Breast epithelium (tissue), 4 donors: ENCODE measurements at places on chromosomes 2 and 18. TPM values are rescaled to one million over a fixed set of nuclear protein-coding genes. Genes with fewer than 3 reads are reported as not detected.

- H3K4me1 ChIP-seq = no peaks in the 10 kb centered on the region
- no peak overlapping the region for H3K4me3 ChIP-seq
- no peaks in the 10 kb centered on the region for H3K27me3 ChIP-seq
- DNase-seq = no peak
- H3K27ac ChIP-seq = no peak overlapping the region
These were observed 178.8 kb downstream of the RPRM start for GRCh38 chr2:153299809-153300208.

DNA sequence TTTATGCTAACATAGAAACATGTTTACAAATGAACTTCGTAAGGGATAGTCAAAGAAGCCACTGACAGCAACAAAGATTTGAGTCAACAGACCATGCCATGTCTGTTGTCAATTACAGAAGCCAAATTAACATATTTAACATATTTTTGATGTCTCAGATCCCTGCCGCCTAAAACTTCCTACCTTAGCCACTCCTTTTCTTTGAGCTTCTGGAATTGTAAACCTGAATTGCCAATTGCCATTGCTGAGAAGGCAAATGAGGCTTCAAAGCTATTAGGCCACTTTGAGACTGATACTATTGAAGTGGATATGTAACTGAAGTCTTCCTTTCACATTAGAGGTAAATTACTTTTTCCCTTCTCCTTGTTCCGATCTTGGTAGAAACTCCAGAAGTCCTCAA, 66.0 kb upstream of the DSEL start:
- no peak for DNase-seq
- H3K4me1 ChIP-seq = no peaks in the 10 kb centered on the region
- no peak overlapping the region for H3K27ac ChIP-seq
- H3K4me3 ChIP-seq = no peak overlapping the region
- no peaks in the 10 kb centered on the region for H3K36me3 ChIP-seq
- no peaks in the 10 kb centered on the region for H3K27me3 ChIP-seq

DNA sequence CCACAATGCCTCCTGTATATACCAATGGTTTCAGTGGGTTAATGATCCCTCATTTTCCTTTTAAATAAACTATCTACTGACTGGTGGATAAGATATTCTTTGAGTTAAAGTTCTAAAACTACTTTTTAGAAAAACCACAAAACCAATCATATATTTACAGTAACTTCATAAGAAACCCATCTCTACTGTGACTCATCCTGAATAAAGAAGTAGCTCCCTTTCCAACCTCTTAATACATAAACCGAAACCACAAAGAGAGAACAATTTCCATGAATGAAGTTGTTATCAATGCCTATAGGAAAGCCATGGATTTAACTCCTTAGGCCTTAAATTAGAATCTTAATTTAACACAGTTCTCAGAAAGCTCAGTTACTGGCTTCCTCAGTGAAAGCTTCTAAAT, 227.0 kb upstream of the SMAD7 start:
- DNase-seq = no peak
- H3K4me1 ChIP-seq = no peaks in the 10 kb centered on the region
- no peaks in the 10 kb centered on the region for H3K36me3 ChIP-seq
- H3K27ac ChIP-seq = no peak overlapping the region
- no peak overlapping the region for H3K4me3 ChIP-seq

DNA sequence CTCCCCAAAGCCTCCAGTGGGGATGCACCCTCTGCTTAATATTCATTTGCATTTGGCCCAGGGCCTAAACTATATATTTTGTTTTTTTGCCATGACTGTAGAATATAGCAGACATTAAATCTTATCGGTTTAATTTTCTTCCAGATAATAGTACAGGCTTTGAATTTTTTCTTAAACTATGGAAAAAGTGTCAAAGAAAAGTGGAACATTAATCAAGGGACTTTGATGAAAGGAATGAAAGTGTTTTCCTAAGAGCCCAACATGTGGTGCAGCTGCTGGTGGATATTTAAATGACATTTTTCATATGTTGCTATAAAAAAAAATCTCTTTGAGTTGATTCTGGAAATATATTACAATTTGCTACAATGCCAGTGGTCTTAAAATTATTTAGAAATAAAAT, 346.8 kb downstream of the CYP26B1 start:
- no peaks in the 10 kb centered on the region for H3K27me3 ChIP-seq
- no peak for DNase-seq
- no peak overlapping the region for H3K4me3 ChIP-seq
- no peak overlapping the region for H3K27ac ChIP-seq
- no peaks in the 10 kb centered on the region for H3K36me3 ChIP-seq
- H3K4me1 ChIP-seq = no peaks in the 10 kb centered on the region

- no peak overlapping the region for H3K4me3 ChIP-seq
- H3K27ac ChIP-seq = no peak overlapping the region
- no peaks in the 10 kb centered on the region for H3K27me3 ChIP-seq
These were observed 7.7 kb downstream of the HOXD3 start for GRCh38 chr2:176164611-176165369.

DNA sequence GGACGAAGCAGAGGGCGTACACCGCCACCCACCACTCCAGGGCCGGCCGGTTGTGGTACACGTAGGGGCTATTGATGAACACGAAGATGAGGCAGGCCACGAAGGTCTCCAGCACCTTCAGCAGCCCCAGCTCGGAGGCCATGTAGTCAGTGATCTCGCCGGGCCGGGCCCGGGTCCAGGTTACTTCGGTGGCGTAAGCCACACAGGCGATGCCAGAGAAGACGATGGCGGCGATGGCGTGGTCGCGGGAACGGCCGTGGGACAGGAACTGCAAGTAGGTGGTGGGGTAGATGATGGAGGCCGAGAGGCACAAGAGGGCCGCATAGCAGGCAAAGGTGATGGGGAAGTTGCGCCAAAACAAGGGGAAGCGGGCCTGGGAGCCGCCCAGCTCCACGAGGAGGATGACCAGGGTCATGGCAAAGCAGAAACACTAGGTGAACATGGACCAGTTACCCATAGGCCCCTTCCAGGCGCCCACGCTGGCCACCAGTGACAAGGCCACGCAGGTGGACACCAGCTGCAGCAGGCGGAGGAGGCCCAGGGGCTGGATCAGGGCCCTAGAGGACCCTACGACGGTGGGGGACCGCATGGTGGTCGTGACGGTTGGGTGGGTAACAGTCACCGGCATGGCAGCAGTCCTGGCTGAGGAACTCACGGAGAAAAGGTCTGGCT, 128.4 kb upstream of the FAM98A start:
- no peaks in the 10 kb centered on the region for H3K27me3 ChIP-seq
- H3K27ac ChIP-seq = no peak overlapping the region
- no peaks in the 10 kb centered on the region for H3K36me3 ChIP-seq
- DNase-seq = no peak
- H3K4me3 ChIP-seq = no peak overlapping the region

- no peaks in the 10 kb centered on the region for H3K4me1 ChIP-seq
- H3K27ac ChIP-seq = peak within 1 kb of the TSS; percentile 59
- DNase-seq = no peak
- H3K27me3 ChIP-seq = no peaks in the 10 kb centered on the region
- H3K4me3 ChIP-seq = peak within 1 kb of the TSS; percentile 45
- H3K36me3 ChIP-seq = no peaks in the 10 kb centered on the region
These were observed at the start of gene CAVIN2 for GRCh38 chr2:191846515-191847476. TSS of gene CAVIN2 (minus strand) at chr2:191847088. CDS start at chr2:191846925, 163 bp downstream.

GRCh38 chr18:49193897-49194296, 243.1 kb upstream of the SMAD7 start:
- no peak for DNase-seq
- H3K27ac ChIP-seq = no peak overlapping the region
- no peaks in the 10 kb centered on the region for H3K4me1 ChIP-seq
- H3K4me3 ChIP-seq = no peak overlapping the region
- H3K27me3 ChIP-seq = no peaks in the 10 kb centered on the region

DNA sequence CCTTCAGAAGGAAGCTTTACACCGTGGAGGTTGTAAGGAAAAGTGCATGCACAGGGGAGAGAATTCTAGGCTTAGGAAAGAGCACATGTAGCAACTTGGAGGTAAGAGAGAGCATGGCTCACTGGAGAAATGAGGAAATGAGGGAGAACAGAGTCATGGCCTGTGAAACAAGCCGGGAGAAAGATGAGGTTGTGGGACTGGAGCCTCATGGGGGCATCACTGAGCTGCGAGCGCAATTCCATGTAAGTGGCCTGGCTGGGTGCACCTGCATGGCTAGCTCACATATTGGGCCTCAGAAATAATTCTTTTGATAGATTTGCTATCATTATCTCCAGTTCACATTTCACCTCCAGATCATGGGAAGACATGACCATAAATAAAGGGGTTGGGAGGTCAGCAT, 785.5 kb upstream of the RAB6C start:
- H3K27ac ChIP-seq = no peak overlapping the region
- no peaks in the 10 kb centered on the region for H3K27me3 ChIP-seq
- no peaks in the 10 kb centered on the region for H3K4me1 ChIP-seq
- no peak for DNase-seq
- H3K4me3 ChIP-seq = no peak overlapping the region

DNA sequence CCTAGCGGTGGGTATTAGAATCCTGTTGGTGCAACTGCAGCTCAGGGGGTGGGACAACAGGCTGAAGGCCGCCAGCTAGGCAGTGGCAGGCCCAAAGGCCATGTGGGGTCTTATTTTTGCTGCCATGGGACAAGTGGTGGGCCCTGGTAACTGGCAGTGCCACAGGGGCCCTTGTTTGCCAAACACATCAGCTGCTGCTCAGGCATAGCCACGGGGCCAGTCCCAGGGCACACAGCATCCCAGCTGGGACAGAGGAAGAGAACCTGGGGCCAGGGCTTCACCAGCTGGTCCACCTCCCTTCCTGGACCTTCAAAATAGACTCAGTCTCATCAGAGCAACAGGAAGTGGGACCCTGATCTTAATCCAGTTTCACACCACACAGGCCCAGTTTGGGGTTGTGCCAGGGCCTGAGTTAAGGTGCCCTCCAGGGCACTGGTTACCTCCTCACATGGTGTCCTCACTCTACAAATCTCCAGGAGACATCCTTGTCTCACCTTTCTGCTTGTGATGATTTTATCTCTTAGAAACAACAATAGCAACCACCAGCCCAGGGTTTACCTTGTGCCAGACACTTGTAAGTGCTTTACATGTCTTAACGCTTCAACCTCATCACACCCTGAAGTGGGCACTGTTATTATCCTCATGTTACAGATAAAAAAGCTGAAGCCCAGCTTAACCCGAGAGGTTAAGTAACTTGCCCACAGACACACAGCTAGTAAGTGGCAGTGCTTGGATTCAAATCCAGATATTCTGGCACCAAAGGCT, 98.5 kb downstream of the GYPC start:
- H3K36me3 ChIP-seq = no peaks in the 10 kb centered on the region
- no peak for DNase-seq
- H3K27ac ChIP-seq = no peak overlapping the region
- H3K27me3 ChIP-seq = no peaks in the 10 kb centered on the region
- no peak overlapping the region for H3K4me3 ChIP-seq

- H3K36me3 ChIP-seq = no peaks in the 10 kb centered on the region
- H3K4me3 ChIP-seq = no peak overlapping the region
- no peak for DNase-seq
- no peaks in the 10 kb centered on the region for H3K4me1 ChIP-seq
These were observed 34.9 kb downstream of the RAB10 start for GRCh38 chr2:26068602-26069298.

- H3K27ac ChIP-seq = no peak overlapping the region
- DNase-seq = no peak
- H3K4me1 ChIP-seq = no peaks in the 10 kb centered on the region
- H3K4me3 ChIP-seq = no peak overlapping the region
- H3K27me3 ChIP-seq = no peaks in the 10 kb centered on the region
- no peaks in the 10 kb centered on the region for H3K36me3 ChIP-seq
These were observed 14.6 kb downstream of the ENOSF1 start for GRCh38 chr18:697800-698199.

- no peak for DNase-seq
- peak overlapping the region; percentile 13 for H3K27ac ChIP-seq
- H3K4me3 ChIP-seq = no peak overlapping the region
- no peaks in the 10 kb centered on the region for H3K27me3 ChIP-seq
- no peaks in the 10 kb centered on the region for H3K36me3 ChIP-seq
These were observed 50.5 kb downstream of the ZNF532 start for GRCh38 chr18:58915006-58915799.

DNA sequence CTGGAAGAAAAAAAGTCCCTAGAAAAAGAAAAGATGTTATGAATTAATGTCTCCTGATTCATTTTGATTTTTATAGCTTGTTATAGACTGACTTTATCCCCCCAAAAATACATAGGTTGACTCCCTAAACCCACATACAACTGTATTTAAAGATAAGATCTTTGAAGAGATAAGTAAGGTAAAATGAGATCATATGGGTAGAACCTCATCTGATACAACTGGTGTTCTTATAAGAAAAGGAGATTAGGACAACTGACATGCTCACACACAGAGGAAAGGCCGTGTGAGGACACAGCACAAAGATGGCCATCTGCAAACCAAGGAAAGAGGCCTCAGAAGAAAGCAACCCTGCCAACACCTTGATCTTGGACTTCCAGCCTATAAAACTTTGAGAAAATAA, 117.5 kb downstream of the CD226 start:
- H3K36me3 ChIP-seq = no peaks in the 10 kb centered on the region
- no peak overlapping the region for H3K4me3 ChIP-seq
- H3K4me1 ChIP-seq = no peaks in the 10 kb centered on the region
- no peak overlapping the region for H3K27ac ChIP-seq
- DNase-seq = no peak

DNA sequence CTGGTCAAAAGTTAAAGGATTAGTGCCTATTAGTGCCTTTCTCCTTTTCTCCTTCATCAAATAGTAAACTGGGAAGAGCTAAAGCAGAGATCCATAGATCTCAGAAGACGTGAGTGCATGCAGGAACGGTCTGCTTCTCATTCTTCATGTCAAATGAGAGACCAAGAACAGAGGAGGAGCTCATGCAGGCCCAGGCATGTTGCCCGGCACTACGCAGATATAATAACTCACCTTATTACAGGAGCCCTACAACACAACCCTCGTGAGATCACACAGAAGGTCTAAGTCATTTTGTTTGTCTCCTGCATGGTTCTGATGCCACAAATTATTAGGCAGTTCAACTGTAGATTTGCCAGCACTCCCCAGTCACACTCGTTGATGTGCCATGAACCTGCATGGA, 71.8 kb downstream of the CMPK2 start:
- no peak overlapping the region for H3K4me3 ChIP-seq
- H3K36me3 ChIP-seq = no peaks in the 10 kb centered on the region
- H3K27ac ChIP-seq = no peak overlapping the region
- no peak for DNase-seq
- H3K4me1 ChIP-seq = no peaks in the 10 kb centered on the region
- no peaks in the 10 kb centered on the region for H3K27me3 ChIP-seq

DNA sequence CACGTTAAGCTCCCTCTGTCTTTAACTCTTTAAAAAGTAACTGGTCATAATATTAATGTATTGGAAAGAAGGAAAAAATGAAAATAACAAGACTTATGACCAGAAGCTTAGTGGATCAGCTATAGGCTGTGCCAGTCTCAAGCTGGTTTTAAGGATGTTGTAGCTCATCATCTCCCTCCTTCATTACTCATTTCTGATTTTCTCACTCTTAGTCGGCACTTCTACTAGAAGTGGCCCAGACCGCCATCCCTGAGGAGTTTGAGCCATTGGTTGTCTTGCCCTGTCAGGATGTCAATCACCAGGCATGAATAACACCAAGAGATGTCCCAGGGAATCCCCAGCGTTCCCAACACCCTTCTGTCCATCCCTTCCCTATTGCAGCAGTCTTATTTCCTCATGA, 151.5 kb downstream of the ASXL3 start:
- H3K27ac ChIP-seq = no peak overlapping the region
- no peak overlapping the region for H3K4me3 ChIP-seq
- no peaks in the 10 kb centered on the region for H3K27me3 ChIP-seq
- DNase-seq = no peak

Gene EGR4
- not detected for total RNA-seq

Gene SERPINB2
- 0.32 TPM for total RNA-seq

Gene EFEMP1
- 273 TPM for total RNA-seq

Gene IL1F10
- not detected for total RNA-seq

Gene ANKRD23
- 7.2 TPM for total RNA-seq

Gene ANKAR
- total RNA-seq = 11.5 TPM

Gene IL18R1
- total RNA-seq = 7.2 TPM

Gene KIF5C
- 6.2 TPM for total RNA-seq

Gene UGT1A10
- not detected for total RNA-seq
